Kidney epithelial cell (primary cell): ENCODE measurements at places on chromosomes 16 and 17. TPM values are rescaled to one million over a fixed set of nuclear protein-coding genes. Genes with fewer than 3 reads are reported as not detected.

DNA sequence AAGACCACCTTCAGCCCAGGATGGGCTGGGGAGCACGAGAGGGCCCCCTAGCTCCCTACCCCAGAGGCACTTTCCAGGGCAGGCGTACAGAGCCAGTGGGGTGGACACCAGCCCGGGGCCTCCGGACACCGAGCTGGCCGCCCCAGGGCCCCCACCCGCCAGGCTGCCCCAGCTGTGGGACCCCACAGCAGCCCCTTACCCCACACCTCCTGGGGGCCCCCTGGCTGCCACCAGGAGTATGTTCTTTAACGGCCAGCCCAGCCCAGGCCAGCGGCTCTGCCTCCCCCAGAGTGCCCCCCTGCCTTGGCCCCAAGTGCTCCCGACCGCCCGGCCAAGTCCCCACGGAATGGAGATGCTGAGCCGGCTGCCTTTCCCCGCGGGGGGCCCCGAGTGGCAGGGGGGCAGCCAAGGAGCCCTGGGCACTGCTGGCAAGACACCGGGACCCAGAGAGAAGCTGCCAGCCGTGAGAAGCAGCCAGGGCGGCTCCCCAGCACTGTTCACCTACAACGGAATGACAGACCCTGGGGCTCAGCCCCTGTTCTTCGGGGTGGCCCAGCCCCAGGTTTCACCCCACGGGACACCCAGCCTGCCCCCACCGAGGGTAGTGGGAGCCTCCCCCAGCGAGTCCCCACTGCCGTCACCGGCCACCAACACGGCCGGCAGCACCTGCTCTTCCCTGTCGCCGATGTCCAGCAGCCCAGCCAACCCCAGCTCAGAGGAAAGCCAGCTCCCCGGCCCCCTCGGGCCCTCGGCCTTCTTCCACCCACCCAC lies 24.3 kb upstream of the ZFPM1 start:
- no peak for DNase-seq

GRCh38 chr16:22322741-22323140 lies 25.5 kb downstream of the POLR3E start:
- no peak for DNase-seq

Gene CPNE7
- 11.5 and 11.6 TPM in 2 replicates for total RNA-seq

DNA sequence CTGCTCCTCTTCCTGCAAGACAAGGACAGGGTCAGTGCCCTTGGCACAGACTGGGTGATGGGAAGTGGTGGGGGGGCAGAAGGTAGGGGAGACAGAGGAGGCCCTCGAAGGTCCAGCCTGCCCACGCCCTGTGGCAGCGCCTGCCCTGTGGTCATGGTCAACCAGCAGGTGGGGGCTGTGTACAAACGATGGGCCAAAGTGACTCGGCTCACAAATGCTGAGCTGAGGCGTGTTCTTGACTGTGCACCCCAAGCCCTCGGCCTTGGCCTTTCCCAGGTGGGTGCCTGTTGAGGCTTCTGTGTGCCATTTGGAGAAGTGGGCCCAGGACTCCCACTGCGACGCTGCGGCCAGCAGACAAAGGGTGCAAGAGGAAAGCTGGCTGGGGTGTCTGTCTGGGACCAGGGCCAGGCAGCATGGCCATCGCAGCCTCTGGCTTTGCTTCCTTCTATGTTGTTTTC lies 22.6 kb downstream of the MXRA7 start:
- no peak for DNase-seq
